ENCODE measurements at places on chromosomes 5 and 9.

DNA sequence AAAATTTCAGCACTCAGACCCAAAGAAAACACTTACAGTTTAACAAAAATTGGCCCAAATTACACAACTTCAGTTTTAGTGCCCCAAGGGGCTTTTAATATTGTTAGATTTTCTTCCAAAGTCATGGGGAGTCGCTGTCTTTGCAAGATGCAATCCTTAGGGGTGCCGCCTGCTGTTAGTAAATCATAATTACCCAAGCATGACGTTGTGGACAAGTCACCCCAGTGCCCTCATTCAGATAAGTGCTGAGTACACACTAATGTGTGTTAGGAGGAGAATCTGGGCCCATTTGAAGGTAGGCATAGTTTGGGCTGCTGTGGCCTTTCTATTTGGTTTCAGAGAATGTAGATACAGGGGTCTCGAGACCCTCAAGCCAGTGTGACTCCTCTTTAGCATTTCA is 138.1 kb downstream of the SV2C start:
- DNase-seq = no peak

DNA sequence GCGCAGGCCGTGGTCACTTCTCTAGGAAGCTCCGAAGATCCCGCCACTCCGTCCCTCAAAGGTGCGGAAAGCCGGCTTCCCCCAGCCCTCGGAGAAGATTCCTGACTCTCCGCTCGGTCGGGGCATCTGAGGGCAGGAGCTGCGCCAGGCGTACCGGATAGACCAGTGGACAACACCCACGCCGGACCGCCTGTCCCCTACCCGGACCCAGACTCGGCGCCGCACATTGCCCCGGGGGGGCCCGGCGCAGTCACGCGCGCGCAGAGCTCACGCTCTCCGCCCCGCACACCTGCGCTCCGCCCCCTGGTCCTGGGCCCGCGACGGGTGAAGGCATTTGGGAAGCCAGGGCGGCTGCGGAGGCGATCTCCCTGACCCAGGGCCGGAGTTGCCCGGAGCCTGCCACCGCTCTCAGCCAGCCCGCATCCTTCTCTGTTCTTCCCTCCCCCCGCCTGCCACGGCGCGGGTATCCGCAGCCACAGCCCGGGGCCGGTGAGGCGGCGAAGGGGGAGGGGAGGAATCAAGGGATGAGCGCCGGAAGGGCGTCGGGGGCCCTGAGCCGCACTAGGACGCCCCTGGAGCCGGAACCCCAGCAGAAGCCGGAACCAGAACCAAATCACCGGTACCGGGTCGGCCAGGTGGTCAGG is 448 bp downstream of the RELL2 start:
- no peak for DNase-seq

DNA sequence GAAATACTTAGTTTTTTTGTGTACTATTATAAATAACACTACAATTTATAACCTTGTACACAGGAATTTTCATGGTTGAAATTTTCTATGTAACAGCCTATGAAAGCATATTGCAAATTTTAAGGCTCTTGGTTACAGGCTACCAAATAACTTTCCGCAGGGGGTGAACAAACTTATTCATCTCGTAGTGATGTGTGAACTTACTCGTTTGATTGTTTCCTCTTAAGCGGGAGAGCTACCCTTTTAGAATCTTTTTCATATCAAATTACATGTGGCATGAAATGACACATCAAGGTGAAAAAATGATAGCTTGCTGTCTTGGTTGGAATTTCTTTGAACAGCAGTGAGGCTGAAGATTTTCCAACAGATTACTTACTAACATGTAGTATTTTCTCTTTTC is 90.8 kb upstream of the GNA14 start:
- DNase-seq = no peak

GRCh38 chr9:73219985-73220626 is 68.4 kb downstream of the ANXA1 start:
- DNase-seq = no peak

GRCh38 chr9:125621170-125621569 is 85.8 kb downstream of the MAPKAP1 start:
- no peak for DNase-seq

- no peak for DNase-seq
Observed at GRCh38 chr9:86413971-86414880, 60.0 kb upstream of the TUT7 start.

DNA sequence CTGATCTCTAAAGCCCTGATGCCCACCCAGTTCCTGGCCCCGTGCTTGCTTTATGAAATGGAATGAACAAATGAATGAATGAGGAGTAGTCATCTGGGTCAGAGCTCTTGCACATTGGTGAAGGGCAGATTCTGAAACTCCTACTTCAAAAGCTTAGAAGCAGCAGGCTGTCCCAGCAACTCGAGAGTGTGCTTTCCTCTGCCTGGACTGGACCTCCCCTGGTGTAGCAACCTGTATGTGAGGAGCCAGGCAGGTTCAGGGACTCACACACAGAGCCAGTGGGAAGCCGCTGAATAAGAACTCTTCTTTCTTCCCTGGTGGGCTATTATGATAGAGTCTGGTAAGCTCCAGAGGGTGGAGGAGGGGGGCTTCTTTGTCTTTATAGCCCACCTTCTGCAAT is 396.4 kb downstream of the CDK5RAP2 start:
- no peak for DNase-seq

- no peak for DNase-seq
Observed at GRCh38 chr5:66285343-66285922, 141.3 kb downstream of the SREK1 start.

DNA sequence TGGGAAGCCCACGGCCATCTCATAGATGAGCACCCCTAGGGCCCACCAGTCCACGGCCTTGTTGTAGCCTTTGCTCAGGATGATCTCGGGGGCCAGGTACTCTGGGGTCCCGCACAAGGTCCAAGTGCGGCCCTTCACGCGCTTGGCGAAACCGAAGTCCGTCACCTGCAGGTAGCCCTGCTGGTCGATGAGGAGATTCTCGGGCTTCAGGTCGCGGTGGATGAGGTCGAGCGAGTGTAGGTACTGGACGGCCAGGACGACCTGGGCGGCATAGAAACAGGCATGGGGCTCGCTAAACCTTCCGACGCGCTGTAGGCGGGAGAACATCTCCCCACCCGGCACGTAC is 558 bp downstream of the PRKACG start:
- no peak for DNase-seq

- DNase-seq = no peak
Observed at GRCh38 chr9:19320495-19320894, 59.5 kb downstream of the RPS6 start.

GRCh38 chr5:36887532-36887931 is 11.0 kb downstream of the NIPBL start:
- no peak for DNase-seq

DNA sequence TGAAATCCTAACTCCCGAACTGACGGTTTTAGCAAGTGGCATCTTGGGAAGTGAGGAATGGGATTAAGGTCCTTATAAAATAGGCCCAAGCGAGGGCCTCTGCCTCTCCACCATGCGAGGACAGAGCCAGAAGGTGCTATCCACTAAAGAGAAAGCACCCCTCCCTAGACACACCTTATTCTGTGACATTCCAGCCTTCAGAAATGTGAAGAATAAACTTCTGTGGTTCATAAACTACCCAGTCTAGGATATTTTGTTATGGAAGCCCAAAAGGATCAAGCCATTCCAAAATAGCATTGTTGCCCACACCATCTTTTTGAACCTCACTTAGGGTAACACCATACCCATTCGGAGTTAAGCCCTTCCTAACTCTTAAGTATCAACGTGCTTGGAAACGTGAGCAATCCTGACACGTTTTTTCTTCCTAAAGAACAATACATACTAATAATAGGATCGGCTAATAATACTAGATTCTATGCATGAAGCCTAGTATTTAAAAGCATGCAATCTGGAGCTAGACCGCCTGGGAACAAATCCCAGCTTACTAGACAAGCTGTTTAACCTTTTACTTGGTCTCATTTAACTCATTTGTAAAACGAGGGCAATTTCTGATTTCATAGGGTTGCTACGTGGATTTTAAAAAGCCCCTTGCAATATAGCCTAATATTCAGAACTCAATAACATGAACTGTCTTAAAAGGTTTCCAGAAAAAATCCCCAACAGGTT is 1.1 kb upstream of the SMC2 start:
- no peak for DNase-seq

GRCh38 chr9:134915046-134915985 is 2.4 kb downstream of the FCN1 start:
- no peak for DNase-seq

DNA sequence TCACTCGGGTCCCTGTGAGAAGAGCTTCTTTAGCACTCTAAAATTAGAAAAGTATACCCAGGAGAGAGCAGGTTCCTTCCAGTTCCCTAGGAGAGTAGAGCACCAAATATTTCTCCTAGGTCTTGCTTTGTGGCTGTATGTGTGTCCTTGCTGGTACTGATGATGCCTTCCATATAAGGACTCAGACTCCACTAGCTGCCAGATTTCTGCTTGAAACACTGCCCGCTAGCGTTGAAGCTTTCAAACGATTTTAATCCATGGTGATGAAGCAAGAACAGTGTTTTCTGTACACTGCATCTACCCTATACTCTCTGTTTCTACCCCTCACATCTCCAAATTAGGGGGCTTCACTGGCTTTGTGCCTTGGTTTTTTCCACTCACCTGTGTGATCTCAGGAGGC is 2.4 kb upstream of the SMC2 start:
- no peak for DNase-seq

DNA sequence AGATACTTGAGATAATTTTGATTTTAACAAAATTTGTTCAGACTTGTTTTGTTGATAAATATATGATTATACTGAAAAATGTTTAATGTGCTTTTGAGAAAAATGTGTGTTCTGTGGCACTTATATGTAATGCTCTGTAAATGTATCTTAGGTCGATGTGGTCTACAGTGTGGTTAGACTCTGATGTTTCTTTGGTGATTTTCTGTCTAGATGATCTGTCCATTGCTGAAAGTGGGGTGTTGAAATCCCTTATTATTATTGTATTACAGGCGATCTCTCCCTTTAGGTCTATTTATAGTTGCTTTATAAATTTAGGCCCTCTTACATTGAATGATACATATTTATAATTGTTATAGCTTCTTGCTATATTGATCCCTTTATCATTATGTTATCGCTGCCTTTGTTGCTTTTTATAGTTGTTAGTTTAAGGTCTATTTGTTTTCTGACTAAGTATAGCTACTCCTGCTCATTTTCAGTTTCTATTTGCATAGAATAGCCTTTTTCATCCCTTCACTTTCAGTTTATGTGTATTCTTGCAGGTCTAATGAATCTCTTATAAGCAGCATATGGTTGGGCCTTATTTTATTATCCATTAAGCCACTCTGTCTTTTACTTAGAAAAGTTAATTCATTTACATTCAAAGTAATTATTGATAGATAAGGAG is 124.3 kb downstream of the MRPS30 start:
- DNase-seq = no peak

DNA sequence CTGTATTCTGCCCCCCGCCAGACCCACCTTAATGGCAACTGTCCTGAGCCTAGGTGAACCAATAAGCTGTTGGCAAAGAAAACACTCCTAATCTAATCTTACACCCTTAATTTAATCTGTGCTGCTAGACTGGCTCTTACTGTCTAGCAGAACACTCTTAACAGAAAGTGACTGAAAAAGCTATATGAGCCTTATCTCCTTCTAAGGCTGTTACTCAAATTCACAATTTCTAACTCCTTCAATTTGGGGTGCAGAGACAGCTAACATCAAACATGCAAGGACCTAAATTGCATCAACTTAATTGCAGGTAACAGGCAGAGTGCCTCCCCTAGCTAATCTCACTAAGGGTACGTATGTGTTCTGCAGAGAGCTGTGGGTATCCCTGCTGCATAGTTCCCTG is 49.5 kb upstream of the MAP1B start:
- DNase-seq = no peak

GRCh38 chr9:4327504-4328191 is 27.8 kb upstream of the GLIS3 start:
- DNase-seq = no peak

DNA sequence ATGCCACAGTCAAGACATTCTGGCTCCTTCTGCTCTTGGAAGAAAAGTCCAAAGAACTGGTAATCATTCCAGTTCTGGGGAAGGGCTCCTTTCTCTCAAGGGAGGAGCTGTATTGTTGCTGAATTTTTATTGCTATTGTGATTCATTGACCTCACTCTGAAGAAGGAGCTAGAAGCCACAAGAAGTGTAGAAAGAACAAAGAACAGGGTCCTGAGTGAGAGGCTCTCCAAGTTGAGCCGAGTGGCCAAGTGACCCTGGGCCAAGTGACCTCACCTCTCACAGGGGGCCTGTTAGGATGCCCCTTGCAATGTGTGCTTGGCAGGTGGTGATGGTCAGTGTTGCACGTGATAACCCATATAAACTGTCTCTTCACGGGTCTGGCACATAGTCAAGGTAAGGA is 173.3 kb downstream of the FGF18 start:
- no peak for DNase-seq

- DNase-seq = no peak
Observed at GRCh38 chr9:120109242-120109641, 470.7 kb downstream of the CDK5RAP2 start.

DNA sequence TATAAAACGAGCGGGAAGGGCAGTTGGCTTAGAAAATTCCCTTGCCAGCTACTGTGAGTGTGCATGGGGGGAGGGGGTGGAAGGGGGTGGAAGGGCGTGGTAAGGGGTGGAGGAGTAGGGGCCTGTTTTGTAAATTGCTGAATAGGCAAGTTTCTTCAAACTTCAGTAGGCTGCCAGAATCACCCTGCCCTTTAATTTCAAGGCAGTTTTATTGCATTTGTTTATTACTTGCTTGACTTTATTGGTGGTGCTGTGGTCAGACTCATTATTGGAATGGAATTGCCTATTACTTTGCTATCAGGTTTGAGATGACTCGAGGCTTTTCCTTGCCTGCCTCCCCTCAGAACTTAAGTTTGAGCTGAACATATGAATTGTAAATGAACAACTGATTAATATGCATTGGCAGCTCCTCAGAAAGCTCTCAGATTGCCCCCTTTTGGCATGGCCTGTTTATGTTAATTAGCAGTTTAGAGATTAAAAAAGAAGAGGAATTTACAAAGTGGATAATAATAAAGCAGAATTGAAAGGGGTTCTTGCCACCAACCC is 76.0 kb downstream of the SEMA6A start:
- no peak for DNase-seq

DNA sequence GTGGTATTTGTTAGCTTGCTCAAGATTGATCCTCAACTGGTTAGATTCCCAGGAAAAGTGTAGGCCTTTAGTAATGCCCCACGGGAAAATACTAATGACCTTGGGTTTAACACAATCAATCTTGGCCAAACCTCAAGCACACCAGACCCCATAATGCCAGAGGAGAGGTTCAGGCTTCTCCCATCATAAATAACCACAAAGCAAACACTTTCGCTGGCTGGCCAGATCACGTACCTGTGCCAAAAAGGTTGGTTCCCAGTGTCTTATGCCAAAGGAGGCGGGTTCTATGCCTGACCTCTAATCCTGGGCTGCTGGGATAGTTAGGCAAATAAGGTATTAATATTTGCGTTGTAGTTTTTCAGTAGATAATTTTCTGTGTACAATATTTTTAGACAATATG is 379.2 kb upstream of the CDH18 start:
- DNase-seq = no peak

DNA sequence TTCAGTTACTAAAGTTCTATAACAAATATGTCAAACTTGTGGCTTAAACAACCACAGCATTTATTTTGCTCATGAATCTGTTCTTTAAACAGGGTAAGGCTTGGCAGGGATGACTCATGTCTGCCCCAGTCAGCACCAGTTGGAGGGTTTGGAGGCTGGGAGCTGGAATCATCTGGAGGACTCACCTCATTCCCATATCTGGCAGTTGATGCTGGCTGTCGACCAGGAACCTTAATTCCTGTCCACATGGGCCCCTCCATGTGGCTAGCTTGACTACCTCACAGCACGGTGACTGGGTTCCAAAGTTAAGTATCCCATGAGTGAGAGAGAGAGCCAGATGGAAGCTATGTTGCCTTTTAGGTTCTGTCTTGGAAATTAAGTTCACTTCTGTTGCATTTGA is 13.8 kb upstream of the CCL28 start:
- DNase-seq = no peak

All from brain pericyte (primary cell).